ENCODE measurements at places on chromosomes 4 and X.

DNA sequence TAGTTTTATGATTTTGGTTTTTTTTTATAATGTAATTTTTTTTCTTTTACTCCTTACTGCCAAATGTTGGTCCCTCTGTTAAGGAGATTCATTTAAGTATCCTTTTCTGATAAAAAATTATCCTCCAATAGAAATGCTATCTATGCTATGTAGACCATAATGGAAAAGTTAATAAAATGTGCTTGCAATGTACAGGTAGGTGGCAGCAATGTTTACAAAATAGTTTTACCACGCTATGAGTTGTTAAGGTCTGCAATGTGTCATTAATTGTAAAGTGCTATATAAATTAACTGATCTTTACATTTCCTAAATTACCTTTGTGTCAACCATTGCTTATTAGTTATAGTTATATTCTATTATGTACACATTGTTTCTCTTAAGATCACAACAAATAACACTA lies 3.8 kb upstream of the CENPC start:
- H3K27me3 ChIP-seq: no peaks in the 10 kb centered on the region
- H3K4me3 ChIP-seq: no peak overlapping the region
- H3K27ac ChIP-seq: no peak overlapping the region
- H3K36me3 ChIP-seq: peaks cover 2% of the 10 kb centered on the region
- H3K4me1 ChIP-seq: peaks cover 17% of the 10 kb centered on the region
- no peak for DNase-seq

DNA sequence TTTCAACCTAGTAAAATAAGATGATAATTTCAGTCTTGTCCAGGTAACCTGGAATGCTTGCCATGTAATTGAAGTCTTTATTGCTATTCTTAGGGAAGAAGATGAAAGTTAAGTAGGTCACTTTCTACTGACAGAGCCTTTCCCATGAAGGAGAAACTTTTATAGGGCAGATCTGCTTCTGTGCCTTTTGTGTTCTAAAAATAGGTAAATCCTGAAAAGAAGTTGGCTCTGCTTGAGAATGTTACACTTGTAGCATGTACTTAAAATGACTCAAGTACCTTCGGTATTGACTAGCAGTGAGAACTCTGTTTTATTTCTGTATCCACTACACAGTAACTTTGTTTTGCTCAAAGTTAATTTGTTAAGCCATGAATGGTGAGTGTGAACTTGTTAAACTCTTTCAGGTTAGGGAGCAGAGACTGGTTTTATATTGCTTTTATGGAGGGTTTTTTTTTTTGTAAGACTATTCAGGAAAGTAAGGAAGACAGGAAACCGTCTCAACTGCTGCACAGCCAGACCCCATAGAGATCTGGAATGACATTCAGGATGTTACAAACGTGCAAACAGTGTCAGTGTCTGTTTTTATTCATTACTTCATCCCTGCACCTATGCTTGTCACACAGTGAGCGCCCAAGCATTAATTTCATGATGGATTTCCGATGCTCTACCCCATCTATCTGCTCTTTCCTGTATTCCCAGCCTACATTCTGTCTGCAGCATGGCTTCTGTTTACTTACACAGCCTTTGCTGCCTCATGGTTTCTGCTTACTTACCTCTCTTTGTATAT lies 53.0 kb downstream of the SEPTIN11 start:
- DNase-seq: no peak
- no peak overlapping the region for H3K4me3 ChIP-seq
- H3K27me3 ChIP-seq: peaks cover 11% of the 10 kb centered on the region
- no peak overlapping the region for H3K27ac ChIP-seq
- H3K36me3 ChIP-seq: peaks cover 5% of the 10 kb centered on the region

- H3K27me3 ChIP-seq: no peaks in the 10 kb centered on the region
- no peak overlapping the region for H3K4me3 ChIP-seq
- DNase-seq: no peak
Observed at GRCh38 chrX:108701633-108702032, 34.7 kb downstream of the IRS4 start.

DNA sequence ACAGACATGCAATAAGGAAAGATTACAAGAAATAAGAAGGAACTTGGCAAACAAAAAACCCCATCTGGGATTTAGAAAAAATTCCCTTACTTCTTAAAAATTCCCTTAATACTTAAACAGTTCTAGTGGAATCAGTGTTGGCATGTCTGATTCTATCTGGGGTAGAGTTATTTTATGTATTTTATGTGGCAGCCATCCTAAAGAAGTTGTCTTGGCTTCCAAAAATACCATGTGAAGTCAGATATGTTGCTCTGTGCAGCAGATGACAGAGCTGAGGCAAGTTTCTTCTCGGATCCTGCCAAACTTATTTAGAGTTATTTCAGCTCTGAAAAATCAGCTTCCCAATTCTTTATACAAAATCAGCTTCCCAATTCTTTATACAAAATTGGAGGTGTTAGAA lies 14.7 kb downstream of the YY2 start:
- no peak overlapping the region for H3K4me3 ChIP-seq
- peaks cover 2% of the 10 kb centered on the region for H3K36me3 ChIP-seq
- no peaks in the 10 kb centered on the region for H3K27me3 ChIP-seq
- no peak overlapping the region for H3K27ac ChIP-seq
- peaks cover 3% of the 10 kb centered on the region for H3K4me1 ChIP-seq

- peaks cover 14% of the 10 kb centered on the region for H3K27me3 ChIP-seq
- H3K27ac ChIP-seq: no peak overlapping the region
- H3K36me3 ChIP-seq: no peaks in the 10 kb centered on the region
- no peak for DNase-seq
Observed at GRCh38 chrX:69138118-69138390, 27.2 kb downstream of the PJA1 start.

GRCh38 chrX:103628386-103629317 lies at the start of gene TCEAL1:
TSS of gene TCEAL1 (plus strand) at chrX:103628975. CDS start at chrX:103629917, 942 bp downstream.
- H3K4me3 ChIP-seq: peak within 1 kb of the TSS; percentile 88
- no peaks in the 10 kb centered on the region for H3K36me3 ChIP-seq
- peak within 1 kb of the TSS; percentile 72 for H3K27ac ChIP-seq

DNA sequence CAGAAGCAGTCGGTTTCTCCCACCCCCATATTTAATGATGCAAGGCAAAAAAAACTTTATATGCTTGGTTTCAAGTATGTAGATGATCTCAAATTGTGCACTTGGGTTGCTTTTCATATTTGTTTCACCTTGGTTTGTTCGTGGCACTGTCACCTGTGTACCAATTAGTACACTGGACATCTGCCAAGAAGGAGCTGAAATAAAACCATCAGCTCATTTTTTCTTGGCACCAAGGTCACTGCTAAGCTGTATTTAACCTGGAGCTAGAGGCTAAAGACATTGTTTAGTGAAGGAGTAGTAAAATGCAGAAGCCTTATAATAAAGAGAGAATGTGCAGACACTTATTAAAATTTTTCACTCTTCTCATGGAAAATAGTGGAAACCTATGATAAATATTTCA lies 430.8 kb downstream of the ARHGAP24 start:
- no peak overlapping the region for H3K4me3 ChIP-seq
- no peak for DNase-seq
- no peaks in the 10 kb centered on the region for H3K4me1 ChIP-seq

DNA sequence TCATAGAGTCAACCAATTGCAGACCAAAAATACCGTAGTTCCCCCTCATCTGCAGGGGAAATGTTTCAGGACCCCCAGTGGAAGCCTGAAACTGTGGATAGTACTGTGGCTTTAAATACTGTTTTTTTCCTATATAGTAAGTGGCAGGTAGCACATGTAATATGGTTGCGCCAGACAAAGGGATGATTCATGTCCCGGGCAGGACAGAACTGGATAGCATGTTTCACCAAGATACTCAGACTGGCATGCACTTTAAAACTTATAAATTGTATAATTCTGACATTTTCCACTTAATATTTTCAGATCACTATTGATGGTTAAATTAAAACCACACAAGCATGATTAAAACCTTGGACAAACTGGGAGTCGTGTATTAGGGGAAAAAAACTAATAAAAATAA lies 276.3 kb upstream of the AGA start:
- H3K4me3 ChIP-seq: no peak overlapping the region
- no peaks in the 10 kb centered on the region for H3K4me1 ChIP-seq
- no peak for DNase-seq
- no peak overlapping the region for H3K27ac ChIP-seq

DNA sequence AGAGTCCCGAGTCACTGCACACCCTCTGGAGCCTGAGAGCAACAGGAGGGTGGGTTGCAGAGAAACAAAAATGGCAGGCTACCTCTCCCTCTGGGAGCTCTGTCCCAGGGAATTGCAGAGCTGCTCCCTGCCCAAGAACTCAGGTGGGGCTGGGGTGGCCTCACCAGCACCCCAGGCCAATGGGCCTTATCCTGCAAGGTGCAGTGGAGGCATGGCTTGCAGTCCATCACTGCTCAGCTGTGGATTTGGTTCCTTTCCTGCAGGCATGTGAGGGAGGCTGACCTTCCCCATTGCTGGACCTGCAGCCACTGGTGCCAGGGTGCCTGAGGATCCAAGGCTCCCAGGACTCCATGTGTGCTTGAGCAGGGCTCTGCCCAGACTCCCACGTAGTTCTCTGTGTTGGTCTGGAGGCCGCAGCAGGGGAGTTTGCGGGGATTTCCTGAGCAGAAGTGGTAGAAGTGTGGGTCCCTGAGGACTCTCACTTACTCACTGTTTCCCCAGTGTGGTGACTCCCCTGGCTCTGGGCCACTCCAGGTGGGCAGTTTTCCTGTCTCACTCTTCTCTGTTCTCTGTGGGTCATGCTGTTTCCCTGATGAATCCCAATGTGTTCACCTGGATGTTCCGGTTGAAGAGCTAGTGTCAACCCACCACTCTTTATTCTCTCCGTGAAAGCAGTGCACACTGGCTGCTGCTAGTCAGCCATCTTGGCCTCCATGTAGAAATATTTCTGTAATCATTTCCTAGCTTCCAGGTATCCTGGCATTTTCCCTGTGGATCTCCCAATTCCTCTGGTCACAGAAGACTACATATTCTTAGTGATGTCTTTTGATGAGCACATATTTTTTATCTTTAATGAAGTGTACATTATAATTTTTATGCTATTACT lies 82.3 kb downstream of the ARHGAP24 start:
- no peaks in the 10 kb centered on the region for H3K4me1 ChIP-seq
- DNase-seq: no peak
- H3K36me3 ChIP-seq: no peaks in the 10 kb centered on the region
- no peak overlapping the region for H3K27ac ChIP-seq
- H3K4me3 ChIP-seq: no peak overlapping the region
- H3K27me3 ChIP-seq: no peaks in the 10 kb centered on the region

DNA sequence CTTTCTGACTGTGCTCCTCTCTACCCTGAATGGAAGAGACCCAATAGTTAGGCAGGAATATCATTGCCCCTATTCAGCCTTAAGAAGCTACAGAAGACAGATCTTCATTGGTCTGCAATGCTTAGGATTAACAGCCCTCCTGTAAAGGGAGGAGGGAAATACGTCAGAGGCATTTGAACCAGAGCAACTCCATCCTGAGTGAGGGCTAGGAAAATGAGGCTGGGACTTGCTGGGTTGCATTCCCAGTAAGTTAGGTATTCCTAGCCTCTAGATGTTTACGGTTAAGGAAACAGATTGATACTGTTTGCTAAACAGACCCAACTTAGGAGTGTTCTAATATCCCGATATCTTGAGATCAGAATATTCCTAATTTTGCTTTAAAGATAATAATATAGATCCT lies 63.5 kb downstream of the PCDH18 start:
- DNase-seq: no peak
- H3K4me1 ChIP-seq: no peaks in the 10 kb centered on the region
- no peak overlapping the region for H3K27ac ChIP-seq
- no peak overlapping the region for H3K4me3 ChIP-seq
- H3K27me3 ChIP-seq: no peaks in the 10 kb centered on the region

GRCh38 chrX:18065956-18066355 lies 154.7 kb downstream of the BEND2 start:
- no peaks in the 10 kb centered on the region for H3K36me3 ChIP-seq
- DNase-seq: no peak
- H3K4me1 ChIP-seq: no peaks in the 10 kb centered on the region
- H3K27ac ChIP-seq: no peak overlapping the region

GRCh38 chr4:98517218-98518021 lies 141.0 kb downstream of the TSPAN5 start:
- peaks cover 70% of the 10 kb centered on the region for H3K4me1 ChIP-seq
- no peaks in the 10 kb centered on the region for H3K27me3 ChIP-seq
- DNase-seq: no peak
- peak overlapping the region; percentile 56 for H3K27ac ChIP-seq
- H3K36me3 ChIP-seq: peaks cover 16% of the 10 kb centered on the region

GRCh38 chr4:113181289-113182007 lies 132.0 kb downstream of the ANK2 start:
- H3K4me1 ChIP-seq: no peaks in the 10 kb centered on the region
- no peak overlapping the region for H3K4me3 ChIP-seq
- no peak for DNase-seq
- no peaks in the 10 kb centered on the region for H3K36me3 ChIP-seq
- H3K27ac ChIP-seq: no peak overlapping the region

DNA sequence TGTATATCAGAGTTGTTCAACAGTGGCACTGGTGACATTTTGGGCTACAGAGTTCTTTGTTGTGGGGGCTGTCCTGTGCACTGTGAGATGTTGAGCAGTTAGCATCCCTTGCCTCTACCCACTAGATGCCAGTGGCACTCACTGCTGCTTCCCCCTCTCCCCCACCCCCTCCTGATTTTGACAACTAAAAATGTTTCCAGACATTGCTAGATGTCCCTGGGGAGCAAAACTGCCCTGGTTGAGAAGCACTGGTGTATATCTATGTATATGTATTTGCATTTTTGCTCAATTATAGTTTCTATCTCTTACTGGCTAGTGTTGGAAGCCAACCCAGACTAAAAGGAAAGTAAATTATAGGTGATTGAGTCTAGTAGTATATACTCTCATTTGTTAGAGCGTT lies 2.4 kb downstream of the TMEM131L start:
- H3K36me3 ChIP-seq: peaks cover 28% of the 10 kb centered on the region
- peaks cover 68% of the 10 kb centered on the region for H3K4me1 ChIP-seq
- H3K27ac ChIP-seq: peak overlapping the region; percentile 83
- H3K4me3 ChIP-seq: peak overlapping the region; percentile 85
- H3K27me3 ChIP-seq: no peaks in the 10 kb centered on the region
- peak; percentile 70 for DNase-seq

DNA sequence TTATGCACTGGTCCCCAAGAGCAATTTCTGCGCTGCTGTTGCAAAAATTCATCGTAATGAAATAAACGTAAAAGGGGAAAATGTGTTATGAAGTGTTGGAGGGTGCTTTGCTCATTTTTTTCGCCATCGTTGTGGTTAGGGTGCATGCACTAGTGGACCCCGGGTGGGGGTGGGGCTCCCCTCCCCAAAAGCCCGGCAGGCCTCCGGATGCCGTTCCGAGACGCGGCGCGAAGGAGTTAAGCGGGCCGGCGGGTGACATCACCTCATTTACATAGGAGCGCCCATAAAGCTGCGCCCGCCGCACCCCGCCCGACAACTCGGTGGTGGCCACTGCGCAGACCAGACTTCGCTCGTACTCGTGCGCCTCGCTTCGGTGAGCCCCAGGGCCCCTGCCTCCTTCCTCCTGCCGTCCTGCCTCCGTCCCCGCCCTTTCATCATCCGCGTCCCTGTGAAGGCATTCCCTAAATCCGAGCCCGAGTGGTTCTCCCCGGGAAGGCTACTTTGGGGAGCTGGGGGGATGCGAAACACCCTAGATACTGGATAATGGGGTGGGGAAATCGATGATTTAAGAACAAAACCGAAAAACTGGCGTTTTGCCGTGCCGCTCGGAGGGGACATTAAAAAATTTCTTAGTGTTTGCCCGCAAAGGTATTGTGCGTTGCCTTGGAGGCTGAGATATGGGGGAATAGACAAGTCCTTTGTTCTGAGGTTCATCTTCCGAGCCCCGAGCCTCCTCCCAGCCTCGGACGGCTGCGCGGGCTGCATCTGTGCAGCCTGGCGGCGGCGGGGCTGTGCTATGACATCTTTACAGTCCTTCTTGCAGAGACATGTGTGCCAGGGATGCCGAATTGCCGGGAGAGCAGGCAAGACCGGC lies at the start of gene TMSB4X:
TSS of gene TMSB4X (plus strand) at position 315 of the 874 bp plus-strand sequence.
- peak within 1 kb of the TSS; percentile 98 for H3K27ac ChIP-seq
- peak within 1 kb of the TSS; percentile 97 for H3K4me3 ChIP-seq
- H3K36me3 ChIP-seq: peaks cover 29% of the 10 kb centered on the region
- H3K4me1 ChIP-seq: peaks cover 32% of the 10 kb centered on the region

All from activated CD4-positive, alpha-beta T cell treated with anti-CD3 and anti-CD28 coated beads, Interleukin-2, amount 10 ng/mL, durations not matched to agents 24 days and 14 days (primary cell).